ENCODE measurements at places on chromosomes 6 and 20. TPM values are rescaled to one million over a fixed set of nuclear protein-coding genes. Genes with fewer than 3 reads are reported as not detected.

DNA sequence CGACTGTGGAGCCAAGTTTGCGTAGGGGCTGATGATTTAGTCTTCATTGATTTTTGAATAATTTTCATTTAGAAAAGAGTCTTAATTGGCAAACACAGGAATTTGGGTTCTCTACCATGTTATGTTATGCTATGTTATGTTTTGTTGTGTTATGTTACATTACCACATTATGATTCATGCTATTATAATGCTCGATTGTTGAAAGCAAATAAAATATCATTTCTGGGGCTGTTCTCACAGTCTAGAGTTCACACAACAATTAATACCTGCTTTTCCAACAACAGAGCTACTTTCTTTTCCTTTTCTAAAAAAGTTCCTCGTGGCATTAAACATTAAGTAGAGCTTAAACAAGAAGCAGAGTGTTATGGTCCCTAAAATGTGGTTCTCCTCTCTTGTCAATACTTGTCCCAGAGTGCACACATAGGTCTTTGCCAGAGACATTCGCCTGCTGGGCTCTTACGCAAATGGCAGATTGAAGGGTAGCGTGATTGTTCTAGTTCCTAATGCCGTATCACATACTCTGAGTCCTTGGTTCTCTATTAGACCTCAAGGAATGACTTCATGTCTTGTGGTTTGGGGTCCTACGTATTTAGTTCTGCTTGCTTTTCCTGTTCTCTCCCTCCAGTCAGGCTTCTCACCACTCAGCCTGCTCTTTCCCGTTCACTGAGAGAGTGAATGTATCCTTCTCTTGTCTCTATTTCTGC, 370.3 kb downstream of the CD109 start:
- DNase-seq: no peak

GRCh38 chr6:157268396-157268795, 54.9 kb downstream of the TMEM242 start:
- DNase-seq: no peak

- DNase-seq: no peak
Observed at GRCh38 chr6:166715065-166715464, 88.0 kb upstream of the RPS6KA2 start.

OR12D3 gene
- total RNA-seq: not detected

DNA sequence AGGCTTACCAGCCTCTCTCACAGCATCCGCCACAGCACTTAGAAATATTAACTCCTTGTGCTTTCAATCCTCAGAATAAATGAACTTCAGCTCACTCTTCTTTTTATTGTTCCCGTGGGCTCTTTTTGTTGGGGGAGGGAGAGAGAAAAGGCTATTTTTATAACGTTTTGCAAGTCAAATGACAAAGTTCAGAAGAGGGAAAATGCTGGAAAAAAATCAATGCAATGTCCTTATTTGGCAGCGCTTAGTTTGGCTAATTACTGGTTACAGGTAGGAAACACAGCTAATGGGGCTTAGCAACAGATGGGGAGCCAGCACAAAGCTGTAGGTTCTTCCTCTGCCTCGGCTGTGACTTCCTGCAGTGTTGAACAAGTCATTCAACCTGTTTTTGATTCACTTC, 1067.0 kb upstream of the MAP3K7 start:
- DNase-seq: no peak

PROKR2 gene
- not detected for total RNA-seq

- DNase-seq: peak; percentile 24
Observed at GRCh38 chr6:114304304-114304887, 38.4 kb downstream of the HS3ST5 start.

COL19A1 gene
- not detected for total RNA-seq

SRSF3 gene
- 398 TPM for total RNA-seq

GRCh38 chr6:144160431-144161005, 10.2 kb downstream of the STX11 start:
- DNase-seq: no peak

GRCh38 chr20:40603057-40603651, 85.9 kb downstream of the MAFB start:
- no peak for DNase-seq

DNA sequence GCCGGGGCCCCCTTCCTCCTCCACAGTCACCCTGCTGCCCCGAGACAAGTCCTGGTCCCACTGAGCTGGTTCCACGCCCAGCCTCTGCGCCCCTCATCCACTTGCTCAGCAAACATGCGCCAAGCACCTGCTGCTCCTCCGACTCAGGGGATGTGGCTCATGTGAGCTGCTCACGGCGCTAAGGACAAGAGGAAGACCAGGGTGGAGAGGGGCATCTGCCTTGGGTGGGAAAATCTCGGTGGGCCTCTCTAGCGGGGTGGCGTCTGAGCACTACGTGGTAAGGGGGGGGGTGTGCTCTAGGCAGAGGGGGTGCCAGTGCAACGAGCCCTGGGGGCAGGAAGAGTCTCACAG, 4.5 kb downstream of the LAMA5 start:
- DNase-seq: no peak

GRCh38 chr6:31065556-31065955, 46.8 kb downstream of the C6orf15 start:
- no peak for DNase-seq

SIRPD gene
- total RNA-seq: not detected

GRCh38 chr6:118309337-118310093, 238.6 kb upstream of the PLN start:
- no peak for DNase-seq

SUMO4 gene
- 0.25 TPM for total RNA-seq

- no peak for DNase-seq
Observed at GRCh38 chr6:129646642-129647041, 63.3 kb downstream of the ARHGAP18 start.

- no peak for DNase-seq
Observed at GRCh38 chr6:157019733-157020132, 242.6 kb downstream of the ARID1B start.

DNA sequence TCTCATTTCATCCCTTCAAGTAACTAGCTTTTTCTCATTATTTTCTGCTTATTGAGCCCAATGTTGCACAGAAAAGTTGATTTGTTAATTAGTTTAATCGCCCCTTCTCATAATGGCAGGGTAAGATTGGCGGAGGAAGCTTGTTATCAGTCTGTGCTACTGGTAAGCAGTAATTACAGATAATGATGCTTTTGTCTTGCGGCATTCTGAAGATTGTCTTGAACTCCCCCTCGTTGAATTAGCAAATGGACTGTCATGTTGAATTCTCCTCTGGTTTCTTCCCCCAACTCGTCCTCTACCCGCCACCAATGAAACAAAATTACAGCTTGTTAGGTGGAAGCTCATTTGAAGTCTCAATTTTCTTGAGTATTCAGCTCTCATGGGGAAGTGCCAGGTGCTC, 39.4 kb downstream of the PRDM13 start:
- DNase-seq: no peak

DNA sequence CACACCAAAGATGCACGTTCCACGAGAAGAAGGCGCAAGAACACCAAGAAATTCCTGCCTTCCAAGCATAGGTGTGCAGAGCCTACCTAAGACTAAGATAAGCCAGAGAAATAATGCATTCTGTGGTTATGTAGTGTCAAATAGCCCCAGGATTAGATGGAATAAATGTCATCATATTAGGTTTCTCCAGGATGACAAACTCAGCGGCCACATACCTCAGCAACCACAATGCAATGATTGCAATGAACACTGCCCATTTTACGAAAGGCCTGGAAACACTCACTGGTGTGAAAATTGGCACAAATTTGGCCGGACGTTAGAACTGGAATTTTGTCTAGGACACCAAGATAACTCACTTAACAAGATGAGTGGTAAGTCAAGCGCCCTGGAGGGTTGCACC, 129.7 kb downstream of the SLC22A3 start:
- DNase-seq: no peak

- DNase-seq: peak; percentile 84
Observed at GRCh38 chr6:10633216-10633615, 61.2 kb downstream of the C6orf52 start.

DNA sequence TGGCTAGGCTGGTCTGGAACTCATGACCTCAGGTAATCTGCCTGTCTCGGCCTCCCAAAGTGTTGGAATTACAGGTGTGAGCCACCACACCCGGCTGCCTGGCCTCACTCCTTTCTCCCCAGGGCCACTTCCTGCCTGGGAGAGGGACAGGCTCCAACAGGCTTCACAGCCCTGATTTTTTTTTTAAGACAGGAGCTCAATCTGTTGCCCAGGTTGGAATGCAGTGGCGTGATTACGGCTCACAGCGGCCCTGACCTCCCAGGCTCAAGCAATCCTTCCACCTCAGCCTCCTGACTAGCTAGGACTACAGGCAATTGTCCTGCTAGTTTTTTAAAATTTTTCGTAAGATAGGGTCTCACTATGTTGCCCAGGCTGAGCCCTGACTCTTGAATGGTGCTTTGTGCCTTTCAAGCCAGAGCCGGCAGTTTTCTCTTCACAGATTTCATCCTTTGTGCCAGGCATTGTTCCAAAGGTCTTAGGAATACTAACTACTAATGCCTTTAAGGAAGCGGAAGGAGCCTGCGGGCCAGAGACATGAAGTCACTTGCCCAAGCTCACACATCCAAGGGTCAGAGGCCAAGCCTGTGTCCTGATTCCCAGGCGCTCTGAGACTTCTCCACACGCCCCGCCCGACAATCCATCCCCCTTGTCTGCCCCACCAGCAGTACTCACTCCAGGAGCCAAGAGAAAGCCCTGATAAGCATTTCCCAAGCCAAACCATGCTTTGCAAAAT, 19.2 kb downstream of the CAPN11 start:
- DNase-seq: no peak

DNA sequence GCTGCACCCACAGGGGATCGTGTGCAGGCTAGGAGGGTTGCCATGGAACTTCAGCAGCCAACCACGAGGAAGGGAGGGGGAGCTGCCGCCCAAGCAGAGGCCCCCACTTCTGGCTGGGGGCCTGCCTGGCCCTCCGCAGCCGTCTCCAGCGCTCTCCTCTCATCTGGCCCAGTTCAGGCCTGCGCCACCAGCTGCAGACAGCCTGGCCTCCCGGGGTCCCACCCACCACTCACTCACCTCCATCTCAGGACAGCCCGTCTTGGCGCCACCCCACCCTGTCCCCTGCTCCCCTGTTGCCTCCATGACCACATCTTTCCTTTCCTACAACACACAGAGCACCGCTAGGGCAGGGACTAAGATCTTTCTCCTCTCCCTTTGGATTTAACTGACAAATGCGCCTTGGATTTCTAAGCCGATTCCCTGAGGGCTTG, 98.7 kb downstream of the ANKRD60 start:
- peak; percentile 25 for DNase-seq

SLC22A7 gene
- not detected for total RNA-seq

DNA sequence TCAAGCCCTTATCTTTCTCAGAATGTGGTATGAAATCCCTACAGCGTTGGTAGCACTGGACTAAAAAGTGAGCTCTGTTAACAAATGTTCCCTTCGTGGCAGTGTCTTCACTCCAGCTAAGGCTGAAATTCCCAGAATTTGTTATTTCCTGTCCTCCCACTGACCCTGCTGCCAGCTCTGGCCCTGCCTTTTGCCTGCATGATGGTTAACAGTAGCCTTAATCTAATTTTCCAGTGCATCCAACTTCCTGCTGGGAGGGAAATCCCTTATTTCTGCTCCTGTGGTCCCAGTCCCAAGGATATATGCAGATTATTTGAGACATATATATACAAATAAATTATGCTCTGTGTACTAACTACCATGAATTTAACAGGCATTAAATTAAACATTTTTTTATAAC, 157.2 kb upstream of the CARMIL1 start:
- DNase-seq: no peak

FAM184A gene
- total RNA-seq: not detected

HLA-DRB5 gene
- not detected for total RNA-seq

DNA sequence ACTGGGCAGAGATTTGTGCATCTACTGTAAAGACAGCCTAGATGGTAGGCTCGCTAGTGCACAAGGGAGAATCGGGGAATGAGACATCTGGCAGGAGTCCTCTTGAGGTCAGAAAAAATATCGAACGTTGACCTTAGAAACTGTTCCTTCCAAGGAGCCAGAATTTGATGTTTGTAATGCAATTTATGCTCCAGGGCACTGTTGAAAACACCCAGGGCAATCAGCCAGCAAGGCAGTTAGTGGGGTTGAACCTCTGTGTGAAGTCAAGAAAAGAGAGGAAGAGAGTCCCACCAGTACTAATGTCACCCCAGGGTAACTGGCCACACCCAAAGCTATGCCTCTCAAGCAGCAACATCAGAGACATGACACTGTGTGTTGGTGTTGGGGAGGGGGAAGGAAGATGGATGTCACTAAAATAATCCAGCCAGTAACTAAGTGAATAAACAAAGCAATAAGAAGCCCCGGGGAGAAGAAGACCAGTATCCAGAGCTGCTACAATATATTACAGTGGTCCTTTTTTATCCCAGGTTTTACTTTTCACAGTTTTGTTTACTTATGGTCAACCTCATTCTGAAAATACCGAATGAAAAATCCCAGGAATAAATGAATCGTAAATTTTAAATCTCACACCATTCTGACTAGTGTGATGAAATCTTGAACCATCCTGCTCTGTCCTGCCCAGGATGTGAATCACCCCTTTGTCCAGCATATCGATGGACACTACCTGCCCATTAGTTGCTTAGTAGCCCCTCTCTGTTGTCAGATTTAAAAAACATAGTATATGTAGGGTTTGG, 32.9 kb upstream of the PDE10A start:
- no peak for DNase-seq

DNA sequence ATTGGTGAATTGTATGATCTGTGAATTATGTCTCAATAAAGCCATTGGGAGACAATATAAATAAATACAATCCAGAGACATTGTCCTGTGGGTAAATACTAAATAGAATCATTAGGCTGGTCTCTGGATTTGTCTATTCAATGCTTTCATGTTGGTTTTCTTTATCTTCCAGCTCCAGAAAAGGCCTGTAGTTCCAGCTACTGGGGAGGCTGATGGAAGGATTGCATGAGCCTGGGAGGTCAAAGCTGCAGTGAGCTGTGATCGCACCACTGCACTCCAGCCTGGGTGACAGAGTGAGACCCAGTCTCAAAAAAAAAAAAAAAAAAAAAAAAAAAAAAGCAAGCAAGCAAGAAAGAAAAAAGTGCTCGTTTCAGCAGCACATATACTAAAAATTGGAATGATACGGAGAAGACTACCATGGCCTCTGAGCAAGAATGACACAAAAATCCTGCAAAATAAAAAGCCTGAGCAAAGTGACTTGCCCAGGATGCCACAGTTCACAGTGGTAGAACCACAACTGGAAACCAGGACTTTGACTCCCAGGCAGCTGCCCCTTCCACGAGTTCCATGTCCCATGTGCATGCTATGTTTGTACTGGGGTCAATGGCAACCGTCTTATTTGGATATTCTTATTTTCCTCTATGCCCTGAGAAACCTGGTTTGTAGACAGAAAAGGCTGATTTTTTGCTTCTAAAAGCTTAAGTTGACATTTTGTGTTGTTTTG, 33.6 kb upstream of the GMPR start:
- no peak for DNase-seq

ESR1 gene
- total RNA-seq: not detected

Data from SJSA1 (cell line).